ENCODE measurements at places on chromosomes 6 and 20.

DNA sequence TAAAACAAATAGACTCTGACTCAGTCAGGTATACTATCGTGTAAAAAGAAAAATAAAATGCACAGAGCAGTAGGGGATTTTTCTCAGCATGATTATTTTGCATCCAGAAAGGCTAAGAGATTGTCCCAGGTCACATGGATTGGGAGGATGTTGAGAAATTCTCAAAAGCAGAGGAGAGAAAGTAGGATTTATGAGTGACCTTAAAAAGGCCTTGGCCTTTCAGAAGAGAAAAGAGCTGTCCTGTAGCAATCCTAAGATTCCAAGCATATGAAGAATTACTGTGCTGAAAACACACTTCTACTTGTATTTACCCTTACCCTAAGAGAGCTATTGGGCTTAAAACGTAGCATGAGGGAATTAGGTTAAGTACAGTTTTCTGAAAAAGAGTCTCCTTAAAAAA, 149.7 kb upstream of the ENPP5 start:
- DNase-seq = no peak

GRCh38 chr6:13004601-13005000, 288.0 kb downstream of the PHACTR1 start:
- no peak for DNase-seq

- peak; percentile 64 for DNase-seq
These were observed 39.8 kb downstream of the GMPR start for GRCh38 chr6:16278048-16278724.

- no peak for DNase-seq
These were observed 29.2 kb downstream of the ID4 start for GRCh38 chr6:19866173-19866984.

GRCh38 chr6:29637247-29637646, 4.3 kb upstream of the GABBR1 start:
- DNase-seq = no peak

- DNase-seq = no peak
These were observed 207.6 kb downstream of the TBC1D7 start for GRCh38 chr6:13120483-13121482.

DNA sequence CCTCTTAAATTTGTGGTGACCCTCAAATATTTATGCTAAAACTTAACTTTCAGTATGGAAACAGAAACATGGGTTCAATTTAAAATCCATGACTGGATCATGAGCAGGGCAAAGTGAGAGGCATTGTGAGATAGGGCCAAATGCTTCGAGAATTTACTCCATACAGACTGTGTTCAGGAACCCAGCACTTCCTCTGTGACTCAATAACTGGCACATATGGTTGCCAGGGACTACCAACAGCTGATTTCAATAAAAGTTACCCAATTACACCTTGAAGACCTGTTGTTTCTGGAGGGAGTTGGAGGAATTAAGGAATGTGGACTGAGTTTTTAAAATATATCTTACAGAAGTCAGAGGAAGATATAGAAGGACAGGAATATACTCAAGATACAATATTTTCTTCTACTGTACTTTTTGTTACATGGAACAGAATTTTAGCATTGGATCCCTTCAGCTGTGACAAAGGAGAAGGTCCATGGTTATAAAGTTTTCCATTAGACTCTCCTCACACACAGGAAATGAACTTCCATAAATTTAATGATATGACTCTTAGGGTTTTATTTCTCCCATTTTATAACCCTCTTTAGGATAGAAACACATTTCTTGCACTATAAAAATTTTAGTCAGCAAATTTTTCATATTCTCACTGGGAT, 258.5 kb downstream of the KHDC1L start:
- DNase-seq = peak; percentile 68

DNA sequence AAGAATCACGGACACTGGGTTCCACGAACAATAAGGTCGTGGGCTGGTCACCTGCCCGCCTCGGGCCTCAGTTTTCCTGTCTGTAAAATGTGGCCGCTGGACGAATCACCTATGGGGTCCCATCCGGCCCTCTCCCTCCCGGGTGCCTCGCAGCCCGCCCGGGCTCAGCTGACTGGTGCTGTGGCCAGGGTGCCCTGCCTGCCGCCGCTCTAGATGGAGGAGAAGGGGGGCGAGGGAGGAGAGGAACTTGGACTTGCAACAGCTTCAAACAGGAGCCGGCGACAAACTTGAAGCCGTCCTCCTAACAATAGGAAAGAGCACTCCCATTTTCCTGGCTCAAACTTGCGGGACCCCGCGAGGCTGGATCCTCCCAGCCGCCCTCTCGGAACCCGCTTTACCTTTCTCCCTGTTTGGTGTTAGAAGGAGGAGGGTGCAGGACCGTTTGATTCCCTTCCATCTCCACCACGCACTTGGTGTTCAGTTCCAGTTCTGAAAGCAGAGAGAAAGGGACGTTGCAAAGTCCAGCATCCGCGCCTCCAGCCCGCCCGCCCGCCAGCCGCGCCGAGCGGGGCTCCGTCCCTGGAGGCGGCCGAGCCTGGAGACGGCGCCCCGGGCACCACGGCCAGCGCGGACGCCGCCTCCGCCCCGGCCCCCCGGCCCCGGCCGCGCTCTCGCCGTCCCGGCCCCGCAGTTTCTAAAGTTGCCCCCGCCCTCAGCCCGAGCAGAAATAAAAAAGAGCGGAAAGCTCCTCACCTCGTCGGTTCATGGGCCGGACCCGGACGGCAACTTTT, 584 bp downstream of the KIF13A start:
- DNase-seq = peak; percentile 58

DNA sequence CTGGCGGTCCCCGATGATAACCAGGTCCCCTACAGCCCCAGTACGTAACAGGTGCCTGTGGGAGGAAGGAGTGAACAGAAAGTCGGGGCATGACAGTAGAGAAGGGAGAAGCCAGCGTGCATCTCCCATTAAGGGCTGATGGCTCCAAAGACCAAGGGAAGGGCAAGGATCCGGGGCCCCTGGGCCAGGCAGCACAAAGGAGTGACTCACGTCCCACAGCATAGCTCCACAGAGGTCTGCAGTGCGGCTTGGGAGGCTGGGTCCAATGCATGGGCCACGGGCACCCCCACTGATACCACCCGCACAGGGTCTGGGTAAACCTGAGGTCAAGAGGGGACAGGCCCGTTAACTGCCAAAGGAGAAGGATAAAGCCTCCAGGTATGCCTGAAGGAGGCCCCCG, 10.3 kb downstream of the AARS2 start:
- DNase-seq = no peak

DNA sequence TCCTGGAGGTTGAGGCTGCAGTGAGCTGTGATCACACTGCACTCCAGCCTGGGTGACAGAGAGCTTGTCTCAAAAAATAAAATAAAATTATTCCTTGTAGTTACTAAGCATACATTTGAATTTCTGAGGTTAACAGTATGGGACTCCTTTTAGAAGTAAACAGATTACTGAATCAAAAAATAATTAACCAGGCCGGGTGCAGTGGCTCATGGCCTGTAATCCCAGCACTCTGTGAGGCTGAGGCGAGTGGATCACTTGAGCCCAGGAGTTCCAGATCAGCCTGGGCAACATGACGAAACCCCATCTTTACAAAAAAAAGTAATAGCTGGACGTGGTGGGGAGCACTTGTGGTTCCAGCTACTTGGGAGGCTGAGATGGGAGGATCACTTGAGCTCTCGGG, 22.1 kb upstream of the EEF1A1 start:
- DNase-seq = no peak

DNA sequence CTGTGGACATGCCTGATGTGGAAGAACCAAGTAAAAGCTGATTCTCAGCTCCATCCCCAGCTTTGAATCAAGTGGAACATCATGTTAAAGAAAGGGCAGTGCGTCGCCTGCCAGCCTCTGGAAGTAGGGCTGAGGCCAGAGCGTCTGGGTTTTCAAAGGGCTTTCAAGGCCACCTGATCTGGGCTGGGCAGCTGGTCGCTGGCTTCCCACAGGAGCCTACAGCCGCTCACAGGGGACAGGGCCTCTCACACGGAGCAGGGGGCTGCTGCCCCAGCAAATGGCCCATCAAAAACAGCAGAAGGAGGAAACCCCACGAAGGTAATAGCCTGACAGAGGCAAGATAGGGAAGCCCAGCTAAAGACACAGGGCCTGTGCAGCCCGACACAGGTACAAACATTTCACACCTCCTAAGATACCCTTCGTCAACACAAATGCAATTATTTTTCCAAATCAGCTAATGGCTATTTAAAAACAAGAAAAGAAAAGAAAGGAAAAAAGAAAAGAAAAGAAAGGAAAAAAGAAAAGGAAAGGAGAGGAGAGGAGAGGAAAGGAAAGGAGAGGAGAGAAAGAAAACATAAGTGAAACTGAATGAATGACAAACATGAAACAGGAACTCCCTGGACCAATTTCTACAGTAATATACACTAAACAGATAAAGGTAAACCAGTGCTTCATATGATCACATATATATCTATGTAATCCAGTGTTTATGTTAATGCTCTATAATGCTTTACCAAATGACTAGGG, 24.8 kb downstream of the RRBP1 start:
- no peak for DNase-seq

GRCh38 chr20:8320306-8320705, 188.2 kb downstream of the PLCB1 start:
- DNase-seq = no peak

DNA sequence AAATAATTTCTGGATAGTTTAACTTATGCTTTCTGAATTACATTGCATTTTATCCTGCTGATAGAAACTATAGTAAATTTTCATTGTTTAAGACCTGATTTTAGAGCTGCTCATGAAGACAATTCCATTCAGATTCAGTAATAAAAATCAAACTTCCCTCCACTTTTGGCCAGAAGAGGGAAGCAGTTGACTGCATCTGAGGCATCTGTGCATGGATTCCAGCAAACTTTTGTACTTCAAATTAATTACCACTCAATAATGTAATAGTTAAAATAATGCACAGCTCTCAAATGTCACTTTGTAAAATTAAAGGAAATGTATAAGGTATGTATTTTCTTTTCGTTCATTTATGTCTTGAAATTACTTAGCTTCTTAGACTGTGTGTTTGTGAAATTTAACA, 64.2 kb upstream of the SLC35B3 start:
- peak; percentile 51 for DNase-seq

- DNase-seq = no peak
These were observed 526.1 kb upstream of the BTBD3 start for GRCh38 chr20:11391591-11391990.

DNA sequence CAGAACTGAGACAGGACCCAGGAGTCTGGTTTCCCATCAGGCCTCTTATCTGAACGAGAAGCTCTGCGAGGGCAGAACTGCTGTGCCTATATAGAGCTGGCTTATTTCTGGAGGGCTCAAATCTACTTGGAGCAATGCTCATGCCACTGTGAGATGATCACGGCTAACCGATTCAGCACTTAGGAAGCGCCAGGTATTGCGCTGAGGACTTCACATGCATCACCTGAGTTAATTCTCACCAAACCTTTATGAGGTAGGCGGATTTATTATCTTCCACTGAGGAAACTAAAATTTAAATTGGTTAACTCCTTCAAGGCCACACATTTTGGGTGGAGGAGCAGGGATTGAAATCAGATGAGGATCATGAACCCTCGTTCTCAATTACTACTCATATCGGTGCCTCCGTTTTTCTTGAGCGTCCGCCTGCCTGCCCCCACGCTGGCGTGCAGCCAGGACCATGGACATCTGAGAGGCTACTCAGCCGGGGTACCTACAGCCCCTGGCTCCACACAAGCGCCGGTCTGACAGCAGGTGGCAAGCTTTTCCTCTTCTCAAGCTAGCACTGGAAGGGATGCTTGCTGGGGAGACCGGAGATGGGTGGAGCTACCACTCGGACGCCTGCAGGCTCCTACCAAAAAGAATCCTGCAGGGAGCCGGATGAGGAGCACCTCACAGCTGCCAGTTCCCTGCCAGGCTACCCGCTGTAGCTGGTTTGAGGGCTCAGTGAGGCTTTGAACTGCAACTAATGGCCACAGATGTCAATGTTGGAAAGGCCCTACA, 1.0 kb upstream of the PCIF1 start:
- DNase-seq = peak; percentile 91

- DNase-seq = peak; percentile 59
These were observed 105.4 kb upstream of the MCHR2 start for GRCh38 chr6:100099189-100100074.

DNA sequence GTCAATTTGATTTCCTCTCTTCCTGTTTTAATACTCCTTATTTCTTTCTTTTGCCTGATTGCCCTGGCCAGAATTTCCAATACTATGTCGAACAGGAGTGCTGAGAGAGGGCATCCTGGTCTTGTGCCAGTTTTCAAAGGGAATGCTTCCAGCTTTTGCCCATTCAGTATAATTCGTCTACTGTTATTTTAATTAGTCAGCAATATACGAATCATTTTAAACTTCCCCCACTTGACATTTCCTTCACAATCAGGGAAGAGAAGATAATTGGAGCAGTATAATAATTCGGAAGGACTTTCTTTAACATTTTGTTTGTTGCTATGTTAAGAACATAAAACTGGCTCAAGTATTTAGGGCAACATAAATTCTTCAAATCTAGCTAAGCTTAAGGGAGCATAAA, 860.3 kb upstream of the SLC35B3 start:
- no peak for DNase-seq

- DNase-seq = no peak
These were observed 49.2 kb downstream of the ANKRD6 start for GRCh38 chr6:89482126-89482525.

DNA sequence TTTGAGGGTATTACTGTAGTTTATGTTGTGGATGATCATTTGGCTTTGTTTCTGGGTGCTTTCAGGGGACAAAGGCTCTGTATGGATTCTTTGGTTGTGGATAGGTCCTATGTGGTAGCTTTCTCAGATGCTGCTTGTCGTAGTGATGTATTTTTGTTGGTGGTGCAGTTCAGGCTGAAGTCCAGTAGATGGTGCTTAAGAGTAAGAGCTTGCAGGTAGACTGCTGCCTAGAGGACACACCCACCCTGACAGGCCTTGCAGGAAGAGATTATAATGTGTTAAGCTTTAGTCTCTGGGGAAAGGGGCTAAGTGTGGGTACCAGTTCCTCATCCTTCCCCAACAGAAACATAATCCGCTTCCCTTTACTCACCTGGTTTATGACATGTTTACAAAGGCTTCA, 62.6 kb upstream of the ADGRB3 start:
- peak; percentile 64 for DNase-seq

- DNase-seq = no peak
These were observed 5.6 kb upstream of the RBCK1 start for GRCh38 chr20:402496-402885.

GRCh38 chr6:965343-965742, 272.4 kb upstream of the EXOC2 start:
- DNase-seq = no peak

DNA sequence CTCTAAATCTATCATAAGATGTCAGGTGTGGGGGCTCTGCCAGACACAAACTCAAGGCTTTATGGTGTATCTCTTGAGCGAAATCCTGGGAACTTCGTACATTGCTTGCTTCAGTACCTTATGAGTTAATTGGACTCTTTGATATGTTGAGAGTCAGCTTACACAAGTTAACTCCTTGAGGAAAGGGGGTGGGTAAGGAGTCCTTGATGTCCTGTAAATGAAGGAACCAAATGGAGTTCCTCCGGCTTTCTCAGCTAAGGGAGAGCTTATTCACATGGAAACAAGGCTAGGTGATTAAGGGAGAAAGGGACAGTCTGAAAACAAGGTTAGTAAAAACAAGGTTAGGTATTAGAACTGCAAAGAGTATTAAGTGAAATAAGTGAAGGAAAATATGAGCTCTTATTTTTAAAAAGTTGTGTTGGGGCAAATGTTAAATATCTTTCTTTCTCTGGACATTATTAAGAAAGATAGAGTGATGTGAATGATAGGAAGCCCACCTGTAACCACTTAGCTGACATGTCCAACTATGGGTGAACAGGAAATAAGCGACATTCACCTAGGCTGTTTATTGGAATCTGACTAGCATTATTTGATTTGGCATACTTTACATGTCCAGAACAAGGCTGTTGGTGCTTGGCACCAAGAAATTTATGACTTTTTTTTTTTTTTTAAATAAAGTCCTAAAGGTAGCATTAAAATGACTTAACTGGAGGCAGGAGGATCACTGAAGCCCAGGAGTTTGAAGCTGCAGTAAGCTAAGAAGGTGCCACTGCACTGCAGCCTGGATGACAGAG, 26.5 kb downstream of the GTF2H5 start:
- DNase-seq = no peak
